ENCODE measurements at places on chromosomes 16 and 17.

GRCh38 chr17:29594519-29595090 is 1.7 kb downstream of the ANKRD13B start:
- DNase-seq = no peak

- no peak for DNase-seq
Measured at GRCh38 chr17:48499248-48499647, 31.6 kb downstream of the HOXB1 start.

DNA sequence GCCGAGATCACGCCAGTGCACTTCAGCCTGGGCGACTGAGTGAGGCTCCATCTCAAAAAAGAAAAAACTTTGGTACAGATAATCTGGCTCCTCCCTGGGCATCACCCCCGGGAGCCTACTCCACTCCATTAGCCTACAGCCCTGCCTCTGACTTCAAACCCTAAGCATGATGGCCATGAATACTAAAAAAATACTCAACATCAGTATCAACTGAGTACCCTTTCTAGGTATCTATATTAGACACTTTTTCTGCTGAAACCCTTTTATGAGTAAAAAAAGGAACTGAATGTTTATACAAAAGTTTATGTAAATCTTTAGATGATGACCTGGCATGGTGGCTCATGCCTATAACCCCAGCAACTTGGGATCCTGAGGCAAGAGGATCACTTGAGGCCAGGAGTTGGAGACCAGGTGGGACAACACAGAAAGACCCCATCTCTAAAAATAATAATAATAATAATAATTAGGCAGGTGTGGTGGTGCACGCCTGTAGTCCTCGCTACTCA is 6.9 kb downstream of the RDM1 start:
- no peak for DNase-seq

DNA sequence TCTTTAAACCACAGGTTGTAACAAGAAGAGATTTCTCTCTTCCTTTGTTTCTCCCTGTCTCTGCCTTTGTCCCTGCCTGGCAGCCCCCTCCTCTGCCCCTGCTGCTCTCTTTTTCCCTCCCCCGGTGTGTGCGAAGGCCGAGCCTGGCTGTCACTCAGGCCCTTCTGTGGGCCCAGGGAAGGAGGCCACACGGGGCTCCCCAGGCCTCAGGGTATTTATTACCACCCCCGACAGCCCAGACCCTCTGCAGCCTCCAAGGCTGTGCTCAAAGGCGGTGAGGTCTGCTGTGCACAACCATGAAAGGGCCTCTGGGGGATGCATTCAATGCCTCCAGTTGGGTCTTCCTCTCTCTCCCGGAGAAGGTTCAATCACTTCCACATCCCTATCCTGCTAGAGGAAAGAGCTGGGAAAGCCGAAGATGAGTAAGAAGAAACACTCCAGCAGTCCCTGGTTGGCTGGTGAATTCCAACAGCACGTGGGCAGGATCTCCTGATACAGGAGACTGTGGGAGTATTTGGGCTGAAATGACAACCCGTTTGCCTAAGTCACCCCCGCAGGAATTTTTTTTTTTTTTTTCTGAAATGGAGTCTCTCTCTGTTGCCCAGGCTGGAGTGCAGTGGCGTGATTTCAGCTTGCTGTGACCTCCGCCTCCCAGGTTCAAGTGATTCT is 34.2 kb downstream of the ZNF423 start:
- DNase-seq = no peak

- no peak for DNase-seq
Measured at GRCh38 chr16:67675579-67675935, 8.9 kb downstream of the C16orf86 start.
